ENCODE measurements at places on chromosomes 3 and 15.

DNA sequence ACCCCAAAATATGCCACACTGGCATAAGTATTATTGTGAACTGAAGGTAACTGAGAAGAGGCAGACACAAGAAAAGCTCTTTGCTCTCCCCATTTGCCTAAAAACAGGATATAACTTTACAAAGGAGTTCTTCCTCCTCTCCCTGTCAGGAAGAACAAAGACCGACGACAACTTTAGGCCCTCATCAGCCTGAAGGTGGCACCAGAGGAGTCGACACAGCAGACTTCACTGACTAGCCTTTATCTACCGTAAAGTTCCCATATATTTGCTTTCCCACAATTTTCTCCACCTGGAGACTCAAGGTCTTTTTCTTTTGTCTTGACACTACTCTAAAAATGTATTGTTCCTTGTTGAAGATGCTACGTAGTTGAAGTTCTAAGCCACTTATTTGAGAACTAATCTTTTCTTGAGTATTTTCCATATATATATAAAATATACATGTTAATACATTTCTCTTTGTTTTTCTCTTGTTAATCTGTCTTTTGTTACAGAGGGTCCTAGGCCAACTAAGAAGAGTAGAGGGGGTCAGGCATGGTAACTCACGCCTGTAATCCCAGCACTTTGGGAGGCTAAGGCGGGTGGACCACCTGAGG lies 16.2 kb upstream of the XIRP1 start:
- peak; percentile 36 for DNase-seq

DNA sequence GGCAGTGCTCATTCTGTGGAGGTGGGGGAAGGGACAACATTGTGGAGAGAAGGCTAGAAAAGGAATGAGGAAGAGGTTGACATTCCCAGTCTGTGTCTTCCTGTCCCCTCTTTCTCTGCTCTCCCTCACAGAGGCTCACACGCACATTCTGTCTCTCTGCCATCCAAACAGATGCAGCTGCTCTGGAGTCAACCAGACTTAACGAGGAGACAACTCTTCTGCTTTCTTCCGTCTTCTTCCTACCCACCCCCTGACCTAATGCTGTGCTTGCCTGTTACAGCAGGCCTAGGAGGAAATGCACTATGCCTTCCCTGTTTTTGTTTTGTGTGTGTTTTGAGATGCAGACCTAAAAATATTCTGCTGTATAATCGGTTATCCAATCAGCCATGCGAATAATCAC lies 121.9 kb downstream of the CACNA1D start:
- DNase-seq, result no peak

DNA sequence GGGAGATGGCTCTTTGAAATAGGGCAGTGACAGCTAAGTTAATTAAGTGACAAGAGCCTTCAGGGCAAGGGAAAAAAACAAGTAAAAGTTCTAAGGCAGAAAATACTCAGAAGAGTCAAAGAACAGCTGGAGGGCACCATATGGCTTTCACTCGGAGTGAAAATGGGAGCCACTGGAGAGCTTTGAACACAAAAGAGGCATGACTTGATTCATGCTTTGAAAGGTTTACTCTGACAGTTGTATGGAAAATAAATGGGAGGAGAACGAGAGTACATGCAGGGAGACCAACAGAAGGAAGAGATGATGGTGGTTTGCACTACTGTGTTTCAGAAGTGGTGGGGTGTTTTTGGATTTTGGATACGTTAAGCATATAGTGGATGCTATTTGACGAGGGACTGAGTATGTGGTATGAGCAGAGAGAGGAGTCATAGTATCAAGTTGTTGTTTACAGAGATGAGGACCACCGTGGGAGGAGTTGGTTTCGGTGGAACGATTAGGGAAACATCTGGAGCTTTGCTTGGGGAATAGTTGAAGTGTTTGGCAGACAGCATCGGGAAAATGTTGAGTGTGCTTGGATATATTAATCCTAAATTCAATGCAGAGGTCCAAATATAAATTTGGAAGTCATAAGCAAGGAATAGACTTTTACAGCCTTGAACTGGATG lies 411.5 kb downstream of the GABRG3 start:
- DNase-seq, result no peak

DNA sequence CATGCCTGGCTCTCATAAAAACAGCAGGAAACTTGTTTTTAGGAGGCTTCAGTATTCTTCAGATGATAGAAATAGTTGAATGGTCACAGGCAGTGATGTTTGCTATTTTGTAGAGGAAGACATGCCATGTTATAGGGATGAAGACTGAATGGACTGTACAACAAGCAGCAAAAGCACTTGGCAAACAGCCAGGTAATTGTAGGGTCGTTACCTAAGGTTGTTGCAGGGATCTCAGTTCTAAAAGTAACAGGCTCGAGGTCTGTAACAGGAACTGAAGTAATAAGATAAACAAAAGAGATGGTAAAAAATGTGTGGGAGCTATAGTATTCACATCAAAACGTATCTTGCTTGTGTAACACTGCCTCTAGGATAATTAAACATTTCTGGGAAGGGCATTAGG lies 116.3 kb downstream of the TFG start:
- DNase-seq, result no peak

GRCh38 chr15:91099616-91099994 lies 452 bp upstream of the SV2B start:
- DNase-seq, result no peak

DNA sequence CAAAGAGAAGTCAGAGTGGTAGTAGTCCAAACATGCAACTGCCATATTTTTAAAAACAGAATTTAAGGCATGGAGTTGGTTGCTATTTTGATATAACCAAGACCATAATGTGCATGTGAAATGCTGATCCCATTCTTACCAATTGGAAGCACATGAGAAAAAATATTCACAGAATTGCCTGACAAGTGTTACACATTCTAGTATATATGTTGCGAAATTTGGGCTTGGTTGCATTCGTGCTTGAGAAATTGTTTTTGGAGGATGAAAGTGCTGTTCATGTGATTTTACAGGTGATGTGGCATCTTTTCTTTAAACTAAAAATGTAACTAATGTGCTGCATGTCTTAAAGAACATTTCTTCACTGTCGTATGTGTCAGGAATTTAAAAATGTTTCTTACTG lies 199.7 kb downstream of the CHL1 start:
- DNase-seq, result no peak

GRCh38 chr3:133662278-133662651 lies 524 bp upstream of the TOPBP1 start:
- DNase-seq, result no peak

DNA sequence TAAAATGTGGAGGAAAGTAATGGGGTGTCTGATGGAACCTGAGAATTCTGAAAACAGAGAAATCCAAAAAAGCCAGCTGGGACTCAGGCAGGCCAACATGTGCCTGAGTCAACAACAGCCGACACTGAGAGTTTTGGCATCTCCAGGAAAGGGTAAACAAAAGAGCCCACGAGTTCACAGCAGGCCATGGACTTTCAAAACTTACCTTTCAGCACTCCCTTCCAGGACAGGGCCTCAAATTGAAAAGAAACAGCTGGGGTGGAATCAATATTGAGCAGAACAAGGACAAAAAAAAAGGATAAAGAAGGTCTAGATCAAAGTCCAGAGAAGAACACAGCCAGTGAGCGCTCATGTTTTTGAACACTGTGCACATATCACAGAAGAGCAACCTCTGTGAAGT lies 735.4 kb upstream of the GRM7 start:
- DNase-seq, result no peak

DNA sequence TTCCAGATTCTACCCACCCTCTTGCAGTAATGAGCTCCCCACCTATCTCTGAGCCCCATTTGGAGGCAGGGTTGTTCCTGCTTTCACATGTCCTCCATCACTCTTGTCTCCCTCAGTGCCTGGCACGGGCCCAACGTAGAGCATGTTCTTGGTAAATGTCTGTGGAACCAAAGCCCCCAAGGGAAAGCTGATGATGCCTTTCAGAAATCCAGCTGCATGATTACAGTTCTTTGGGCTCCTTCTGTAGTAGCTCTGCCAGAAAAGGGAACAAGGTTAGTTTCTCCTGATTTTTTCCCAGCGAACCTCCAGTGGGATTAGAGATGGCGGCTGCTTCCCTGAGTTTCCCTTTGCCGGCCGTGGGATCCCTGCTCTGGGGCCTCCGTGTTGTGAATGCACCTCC lies 39.3 kb downstream of the CGNL1 start:
- no peak for DNase-seq

GRCh38 chr3:129612534-129613366 lies 6.3 kb upstream of the PLXND1 start:
- no peak for DNase-seq

DNA sequence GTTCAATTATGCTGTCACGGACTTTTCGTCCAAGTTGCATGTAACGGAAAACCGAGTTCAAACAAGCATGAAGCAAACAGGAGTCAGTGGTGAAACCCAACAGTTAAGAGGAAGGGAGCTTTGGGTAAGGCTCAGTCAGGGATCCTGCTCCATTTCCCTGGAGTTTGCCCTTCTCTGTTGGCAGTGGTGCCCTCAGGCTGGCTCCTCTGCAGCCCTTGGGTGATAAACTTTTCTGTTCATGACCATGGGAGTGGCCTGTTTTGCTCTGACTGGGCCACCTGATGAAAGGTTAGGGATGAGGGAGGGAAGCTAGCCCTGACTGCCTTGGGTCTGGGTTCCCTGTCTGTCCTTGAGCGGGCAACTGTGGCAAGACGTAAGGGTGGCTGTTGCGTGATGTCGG lies 16.1 kb downstream of the CHAC1 start:
- DNase-seq, result no peak

DNA sequence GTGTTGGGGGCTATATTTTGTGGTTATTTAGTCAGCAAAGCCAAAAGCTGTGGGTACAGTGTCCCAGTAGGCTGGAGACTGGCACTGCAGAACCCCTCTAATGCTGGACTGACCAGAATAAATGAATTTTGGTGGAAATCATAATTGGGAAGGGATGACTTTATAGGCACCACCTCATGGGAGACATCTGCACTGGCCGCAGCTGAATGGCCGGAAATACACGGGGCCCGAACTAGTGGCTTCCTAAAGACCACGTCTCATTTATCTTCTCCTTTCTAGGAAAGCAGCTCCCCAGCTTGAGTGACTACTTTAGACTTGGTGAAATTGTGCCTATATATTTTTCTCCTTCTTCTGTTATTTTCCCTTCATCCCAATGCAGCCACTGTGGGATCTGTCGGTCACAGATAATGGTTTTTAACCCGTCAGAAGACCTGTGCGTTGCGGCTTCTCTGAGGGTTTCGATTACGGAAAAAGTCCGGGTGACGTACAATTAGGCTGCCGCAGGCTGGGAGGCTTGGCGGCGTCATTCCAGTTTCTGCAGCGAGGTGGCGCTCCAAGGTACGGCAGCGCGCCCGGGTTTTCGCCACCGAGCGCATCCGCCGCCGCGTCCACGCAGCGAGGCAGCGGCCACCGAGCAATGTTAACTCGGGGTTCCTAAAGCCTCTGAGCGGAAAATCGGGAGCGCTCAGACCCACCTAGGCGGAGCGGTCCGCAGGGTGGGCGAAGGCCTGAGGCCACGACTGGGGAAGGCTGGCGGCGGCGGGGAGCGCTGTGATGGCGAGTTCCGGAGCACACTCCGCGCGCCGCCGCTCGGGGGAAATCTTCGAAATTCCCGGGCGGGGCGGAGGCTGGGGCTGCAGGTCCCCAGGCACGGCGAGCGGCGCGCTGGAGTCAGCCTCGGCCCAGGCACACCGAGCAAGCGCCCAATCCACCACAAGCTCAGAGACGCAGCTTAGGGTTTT lies 26.3 kb downstream of the NR2F2 start:
- peak; percentile 30 for DNase-seq

DNA sequence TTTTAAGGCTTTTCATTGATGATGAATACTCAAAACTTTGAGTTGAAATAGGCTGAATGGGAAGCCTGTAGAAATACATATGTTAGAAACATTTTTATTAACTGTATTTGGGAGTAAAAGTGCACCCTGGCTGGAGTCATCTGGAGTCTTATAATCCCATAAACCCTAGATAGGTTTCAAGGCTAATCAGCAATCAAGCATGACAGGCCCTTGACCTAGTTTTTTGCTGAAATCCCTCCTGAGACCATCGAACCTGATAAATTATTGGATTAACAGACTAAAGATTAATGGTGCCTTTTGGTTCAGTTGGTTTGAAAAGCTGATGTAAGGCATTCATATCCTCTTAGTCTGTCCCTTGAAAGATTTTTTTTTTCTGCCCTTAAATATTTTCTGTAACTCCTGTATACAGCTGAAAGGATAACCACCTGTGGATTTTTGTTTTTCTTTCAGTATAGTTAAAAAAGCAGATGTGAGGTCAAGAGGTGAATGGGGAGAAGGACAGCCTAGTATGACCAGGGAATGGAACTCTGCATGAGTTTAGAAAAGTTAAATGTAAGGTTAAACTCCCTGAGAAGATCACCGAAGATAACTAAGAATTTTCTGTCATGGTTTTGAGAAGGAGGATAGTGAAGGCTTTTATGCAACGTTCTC lies 69.4 kb upstream of the STXBP5L start:
- no peak for DNase-seq

GRCh38 chr3:28315711-28316110 lies 32.8 kb upstream of the ZCWPW2 start:
- DNase-seq, result no peak

DNA sequence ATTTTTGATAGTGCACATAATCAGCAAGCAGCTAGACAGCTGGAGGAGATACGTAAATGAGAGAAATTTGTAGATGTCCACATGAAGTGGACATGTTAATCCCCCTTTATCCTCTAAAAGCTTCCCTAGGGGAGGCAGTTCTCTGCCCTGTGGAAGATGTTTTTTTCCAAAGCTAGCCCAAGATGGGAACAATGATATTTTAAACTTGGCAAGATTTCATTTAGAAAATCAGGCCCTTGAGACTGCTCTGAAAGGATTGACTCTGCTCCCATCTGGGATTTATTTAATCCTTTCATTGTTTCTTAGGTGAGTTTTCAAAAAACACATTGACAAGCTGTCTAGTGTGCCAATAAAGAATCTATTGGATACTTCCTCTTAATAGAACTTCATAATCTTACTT lies 92.0 kb downstream of the SYNPR start:
- DNase-seq, result no peak

- DNase-seq, result no peak
Measured at GRCh38 chr3:13877911-13878280, 2.0 kb downstream of the WNT7A start.

DNA sequence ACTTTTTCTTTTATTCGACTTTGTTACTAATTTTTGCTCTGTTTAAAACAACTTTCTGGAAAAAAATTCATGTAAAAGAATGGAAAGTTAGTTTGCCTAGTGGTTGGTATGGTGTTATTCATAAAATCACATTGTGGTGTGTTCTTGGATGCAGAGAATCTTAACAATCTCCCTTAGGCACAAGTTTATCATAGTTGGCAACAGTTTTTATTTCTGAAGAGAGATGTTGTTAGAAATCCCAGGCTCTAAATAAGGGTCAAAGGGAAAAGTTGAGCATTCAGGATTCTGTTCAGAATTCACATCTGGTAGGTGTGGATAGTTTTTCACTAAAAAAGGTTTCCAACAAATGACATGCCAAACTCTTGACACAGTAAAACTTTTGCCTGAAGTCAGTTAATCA lies 6.4 kb downstream of the DUT start:
- DNase-seq, result no peak
